ENCODE measurements at places on chromosomes 2 and 18.

GRCh38 chr2:51243892-51244535 lies 212.1 kb upstream of the NRXN1 start:
- no peak for DNase-seq

- DNase-seq: no peak
Observed at GRCh38 chr18:27950648-27951228, 226.2 kb downstream of the CDH2 start.

GRCh38 chr2:143514413-143514812 lies 385.2 kb downstream of the ARHGAP15 start:
- no peak for DNase-seq

GRCh38 chr2:178899656-178900055 lies 92.4 kb upstream of the TTN start:
- DNase-seq: no peak

DNA sequence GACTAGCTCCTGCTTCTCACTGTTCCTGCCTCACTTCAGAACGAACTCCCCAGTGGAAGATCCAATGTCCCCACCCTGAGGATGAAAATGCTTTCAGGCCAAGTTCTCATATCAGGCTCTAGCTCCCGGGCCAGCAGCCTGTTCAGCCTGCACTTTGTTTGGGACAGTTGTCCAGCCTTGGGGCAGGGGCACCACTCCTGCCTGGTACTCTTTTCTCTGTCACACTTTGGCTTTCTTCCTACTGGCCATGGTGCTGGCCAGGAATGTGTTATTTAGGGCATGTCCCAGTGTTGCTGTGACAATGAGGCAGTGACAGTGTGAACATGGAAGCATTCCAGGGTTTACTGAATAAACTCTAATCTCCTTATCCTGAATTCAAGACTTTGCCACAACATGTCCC lies 154.1 kb downstream of the GALNT14 start:
- DNase-seq: no peak

DNA sequence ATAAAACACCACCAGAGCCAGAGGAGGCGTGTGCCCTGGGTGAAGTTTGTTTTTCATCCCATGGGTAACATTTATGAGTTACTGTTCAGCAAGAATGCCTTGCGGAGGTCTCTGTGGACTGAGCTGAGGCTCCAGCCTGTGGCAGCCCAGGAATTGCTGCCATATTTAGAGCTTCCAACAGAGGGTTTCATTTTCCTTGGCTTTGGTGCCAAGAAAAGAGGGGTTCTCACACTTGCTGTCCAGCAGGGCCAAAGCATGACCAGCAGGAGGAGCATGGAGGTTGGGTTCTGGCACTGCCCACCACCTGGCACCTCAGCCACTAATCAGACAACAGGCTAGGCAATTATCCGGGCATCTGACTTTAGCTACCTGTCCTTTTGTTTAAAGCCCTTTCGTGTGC lies 36.7 kb downstream of the EPAS1 start:
- DNase-seq: no peak

GRCh38 chr2:234305846-234306245 lies 191.0 kb downstream of the ARL4C start:
- no peak for DNase-seq

GRCh38 chr2:48415836-48416515 lies 114.0 kb upstream of the STON1 start:
- no peak for DNase-seq

DNA sequence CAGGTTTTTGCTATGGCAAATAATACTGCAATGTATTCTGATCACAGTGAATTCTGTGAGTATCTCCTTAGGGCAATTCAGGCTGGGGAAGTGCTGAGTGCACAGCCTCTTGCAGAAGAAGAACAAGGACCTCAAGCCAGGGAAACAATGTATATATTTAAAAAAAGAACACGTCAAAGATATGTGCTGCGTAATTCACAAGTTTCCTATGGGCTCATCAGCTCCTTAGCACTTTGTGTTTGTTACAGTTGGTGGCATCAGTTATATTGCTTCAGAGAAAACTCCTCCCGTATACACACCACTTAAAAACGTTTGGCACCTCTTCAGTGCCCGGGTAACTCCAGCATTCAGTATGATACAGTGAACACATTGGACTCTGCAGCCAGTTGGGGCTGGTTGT lies 16.5 kb upstream of the MARCO start:
- no peak for DNase-seq

- no peak for DNase-seq
Observed at GRCh38 chr18:58221060-58221725, 177.2 kb downstream of the NEDD4L start.
